K562 (cell line): ENCODE measurements at places on chromosomes 4 and X.

- no peaks in the 10 kb centered on the region for H3K27me3 ChIP-seq
- no peaks in the 10 kb centered on the region for H3K36me3 ChIP-seq
- H3K4me1 ChIP-seq: no peaks in the 10 kb centered on the region
- no peak for DNase-seq
- no peak overlapping the region for H3K4me3 ChIP-seq
- H3K27ac ChIP-seq: no peak overlapping the region
Observed at GRCh38 chrX:38178396-38178795, 42.3 kb downstream of the SRPX start.

DNA sequence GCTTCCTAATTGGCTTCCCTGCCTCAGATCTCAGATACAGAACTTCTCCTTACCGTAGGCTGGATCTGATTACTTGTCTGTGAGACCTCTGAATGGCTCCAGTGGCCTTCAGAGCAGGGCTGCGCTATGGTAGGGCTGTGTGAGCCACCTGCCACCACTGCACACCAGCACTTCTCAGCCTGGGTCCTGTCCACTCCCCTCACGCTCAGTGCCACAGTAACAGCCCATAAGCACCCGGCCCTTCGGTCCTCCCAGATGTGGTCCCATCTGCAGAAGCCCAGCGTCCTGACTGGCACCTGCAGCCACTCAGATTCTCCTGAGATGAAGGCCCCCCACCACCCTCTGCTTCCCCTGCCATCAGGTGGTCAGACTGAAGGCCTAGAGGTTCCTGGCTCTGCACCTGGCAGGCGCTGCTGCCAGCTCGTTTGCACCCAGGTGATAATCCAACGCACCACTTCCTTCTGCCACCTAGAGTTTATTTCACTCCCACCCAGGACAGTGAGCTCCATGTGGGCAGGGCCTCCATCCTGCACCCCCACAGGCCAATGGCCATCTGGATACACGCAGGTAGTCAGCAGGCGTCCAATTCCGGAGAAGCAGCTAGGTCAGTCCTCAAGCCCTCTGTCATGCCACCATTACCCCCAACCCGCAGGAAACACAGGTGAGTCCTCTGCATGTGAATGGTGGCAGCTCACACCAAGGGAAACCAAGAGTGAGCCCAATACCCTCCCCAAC, 5.4 kb downstream of the WDR1 start:
- no peak for DNase-seq
- H3K4me1 ChIP-seq: peaks cover 46% of the 10 kb centered on the region
- H3K27me3 ChIP-seq: no peaks in the 10 kb centered on the region
- H3K4me3 ChIP-seq: no peak overlapping the region
- no peak overlapping the region for H3K27ac ChIP-seq
- peaks cover 93% of the 10 kb centered on the region for H3K36me3 ChIP-seq

- DNase-seq: no peak
- peaks cover 39% of the 10 kb centered on the region; the same call in 2 of the 3 replicates for H3K4me1 ChIP-seq
- H3K36me3 ChIP-seq: no peaks in the 10 kb centered on the region
- peak overlapping the region; percentile 58 for H3K4me3 ChIP-seq
- no peaks in the 10 kb centered on the region for H3K27me3 ChIP-seq
- H3K27ac ChIP-seq: peak overlapping the region; percentile 88
Observed at GRCh38 chrX:107675823-107676555, 47.7 kb downstream of the PRPS1 start.

DNA sequence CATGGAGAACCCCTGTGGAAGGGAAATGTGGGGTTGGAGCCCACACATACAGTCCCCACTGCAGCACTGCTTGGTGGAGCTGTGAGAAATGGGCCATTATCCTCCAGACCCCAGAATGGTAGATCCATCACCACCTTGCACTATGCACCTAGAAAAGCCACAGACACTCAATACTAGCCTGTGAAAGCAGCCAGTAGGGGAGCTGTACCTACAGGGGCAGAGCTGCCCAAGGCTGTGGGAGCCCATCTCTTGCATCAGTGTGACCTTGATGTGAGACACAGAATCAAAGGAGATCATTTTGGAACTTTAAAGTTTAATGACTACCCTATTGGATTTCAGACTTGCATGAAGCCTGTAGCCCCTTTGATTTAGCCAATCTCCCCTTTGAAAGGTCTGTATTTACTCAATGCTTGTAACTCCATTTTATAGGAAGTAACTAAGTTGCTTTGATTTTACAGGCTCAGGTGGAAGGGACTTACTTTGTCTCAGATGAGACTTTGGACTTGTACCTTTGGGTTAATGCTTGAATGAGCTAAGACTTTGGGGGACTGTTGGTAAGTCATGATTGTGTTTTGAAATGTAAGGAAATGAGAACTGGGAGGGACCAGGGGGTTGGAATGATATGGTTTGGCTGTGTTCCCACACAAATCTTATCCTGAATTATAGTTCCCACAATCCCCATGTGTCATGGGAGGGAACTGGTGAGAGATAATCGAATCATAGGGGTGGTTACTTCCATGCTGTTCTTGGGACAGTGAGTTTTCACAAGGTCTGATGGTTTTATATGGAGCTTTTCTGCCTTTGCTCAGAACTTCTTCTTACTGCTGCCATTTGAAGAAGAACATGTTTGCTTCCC, 352.6 kb downstream of the INPP4B start:
- H3K27ac ChIP-seq: no peak overlapping the region
- no peak overlapping the region for H3K4me3 ChIP-seq
- no peaks in the 10 kb centered on the region for H3K27me3 ChIP-seq
- no peak for DNase-seq

DNA sequence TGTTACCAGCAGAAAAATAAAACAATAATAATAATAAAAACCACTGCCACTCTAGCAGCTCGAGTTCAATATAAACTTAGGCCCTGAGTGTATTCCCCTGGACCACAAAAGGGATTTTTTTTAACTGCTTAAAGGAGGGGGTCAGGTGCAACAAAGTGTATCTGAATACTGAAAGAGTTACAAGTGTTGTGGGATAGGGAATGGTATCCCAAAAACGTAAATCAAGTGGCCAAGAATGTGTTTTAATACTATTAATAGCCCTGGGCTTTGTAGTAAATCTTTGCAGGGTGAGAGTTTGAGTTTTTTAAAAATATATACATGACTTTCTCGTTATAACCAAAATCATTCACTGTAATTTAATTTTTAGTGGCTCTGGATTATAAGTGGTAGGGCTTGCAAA, 860.1 kb upstream of the INTU start:
- H3K4me3 ChIP-seq: no peak overlapping the region
- no peaks in the 10 kb centered on the region for H3K27me3 ChIP-seq
- no peak for DNase-seq
- H3K36me3 ChIP-seq: peaks cover 14% of the 10 kb centered on the region; the same call in 1 of the 3 replicates

DNA sequence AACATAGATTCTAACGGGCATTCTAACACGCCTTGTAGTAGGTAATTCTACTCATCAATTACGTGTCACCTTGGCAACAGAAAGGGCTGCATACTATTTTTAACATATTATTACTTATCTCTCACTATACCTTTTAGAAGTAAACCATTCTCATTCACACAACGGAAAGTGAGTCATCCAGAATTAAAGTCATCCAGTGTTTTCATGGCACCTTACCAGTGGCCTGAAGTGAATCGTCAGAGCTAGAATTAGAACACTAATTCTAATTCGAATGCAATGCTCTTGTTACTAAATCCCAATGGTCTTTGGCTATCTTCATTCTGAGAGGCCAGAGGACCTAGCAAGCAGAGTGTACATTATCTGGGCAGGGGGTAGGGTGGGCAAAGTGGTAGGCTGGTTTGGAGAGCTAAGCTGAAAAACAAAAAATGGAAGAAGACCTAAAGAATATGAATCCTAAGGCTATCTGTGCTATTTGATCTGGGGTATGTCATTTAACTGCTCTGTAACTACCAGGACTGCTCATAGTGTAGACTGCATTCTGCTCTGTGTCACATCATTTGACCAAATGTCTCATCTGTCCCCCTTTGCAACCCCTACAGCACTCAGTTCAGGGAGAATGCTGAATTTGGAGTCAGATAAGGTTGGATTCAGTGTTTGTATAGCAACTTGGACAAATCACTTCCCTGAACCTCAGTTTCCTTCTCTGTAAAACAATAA, 96.5 kb downstream of the HDAC8 start:
- H3K4me1 ChIP-seq: peaks cover 3% of the 10 kb centered on the region; the same call in 2 of the 3 replicates
- no peak overlapping the region for H3K27ac ChIP-seq
- DNase-seq: no peak
- H3K27me3 ChIP-seq: no peaks in the 10 kb centered on the region
- H3K4me3 ChIP-seq: no peak overlapping the region
- H3K36me3 ChIP-seq: peaks cover 4% of the 10 kb centered on the region; the same call in 1 of the 3 replicates

DNA sequence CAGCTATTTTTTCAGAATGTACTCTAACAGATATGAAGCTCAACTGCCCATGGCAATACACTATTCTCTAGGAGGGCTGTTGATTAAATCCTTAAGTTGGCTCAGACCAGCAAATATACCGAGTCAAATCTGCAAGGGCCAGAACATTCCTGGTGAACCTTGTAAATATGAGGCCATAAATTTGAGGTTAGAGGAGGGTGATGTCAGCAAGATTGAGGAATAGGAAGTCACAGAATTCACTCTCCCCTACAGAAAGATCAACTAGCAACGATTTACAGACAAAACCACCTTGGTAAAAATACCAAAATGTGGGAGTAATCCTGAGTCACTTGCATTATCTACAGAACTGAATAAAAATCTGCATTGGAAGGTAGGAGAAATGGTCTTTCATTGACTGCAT, 399.3 kb downstream of the GPM6A start:
- no peak overlapping the region for H3K27ac ChIP-seq
- no peaks in the 10 kb centered on the region for H3K27me3 ChIP-seq
- no peaks in the 10 kb centered on the region for H3K36me3 ChIP-seq
- H3K4me3 ChIP-seq: no peak overlapping the region

DNA sequence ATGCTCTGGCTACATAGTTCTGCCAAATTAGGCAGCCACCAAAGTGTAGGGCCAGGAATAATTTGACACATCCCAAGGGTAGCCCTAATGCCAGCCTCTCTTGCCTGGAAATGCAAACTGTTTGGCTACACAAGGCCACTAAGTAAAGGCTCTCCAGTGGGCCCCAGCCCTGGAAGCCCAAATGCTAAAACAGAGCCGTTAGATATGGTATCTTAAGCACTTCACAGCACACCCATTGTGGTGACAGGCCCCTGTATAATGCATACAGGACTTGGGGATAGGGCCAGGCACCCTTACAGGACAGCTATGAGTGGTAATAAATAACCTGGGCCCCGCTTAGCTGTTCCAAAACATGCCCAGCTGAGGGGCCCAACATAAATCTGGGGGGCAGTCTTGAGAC, 623.9 kb downstream of the BCOR start:
- H3K27ac ChIP-seq: no peak overlapping the region
- no peaks in the 10 kb centered on the region for H3K27me3 ChIP-seq
- no peak overlapping the region for H3K4me3 ChIP-seq
- no peaks in the 10 kb centered on the region for H3K36me3 ChIP-seq
- peaks cover 14% of the 10 kb centered on the region for H3K4me1 ChIP-seq

DNA sequence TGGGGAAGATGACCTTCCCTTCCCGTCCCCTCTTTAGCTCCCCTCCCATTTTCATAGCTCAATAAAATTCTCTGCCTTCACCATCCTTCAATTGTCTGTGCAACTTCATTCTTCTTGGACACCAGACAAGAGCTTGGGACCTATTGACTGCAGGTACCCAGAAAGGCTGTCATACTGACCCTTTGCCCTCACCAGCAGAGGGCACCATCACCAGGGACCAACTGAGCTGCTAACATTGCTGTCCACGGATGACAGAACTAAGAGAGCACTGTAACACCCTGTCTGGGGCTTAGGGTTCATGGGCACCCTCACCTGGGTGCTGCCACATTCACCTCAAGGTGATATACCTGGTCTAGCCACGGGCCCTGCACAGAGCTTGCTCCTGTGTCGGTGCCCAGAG, 141.3 kb upstream of the VCX3B start:
- H3K36me3 ChIP-seq: no peaks in the 10 kb centered on the region
- no peak overlapping the region for H3K27ac ChIP-seq
- no peaks in the 10 kb centered on the region for H3K27me3 ChIP-seq
- H3K4me1 ChIP-seq: no peaks in the 10 kb centered on the region
- H3K4me3 ChIP-seq: no peak overlapping the region
- DNase-seq: no peak

DNA sequence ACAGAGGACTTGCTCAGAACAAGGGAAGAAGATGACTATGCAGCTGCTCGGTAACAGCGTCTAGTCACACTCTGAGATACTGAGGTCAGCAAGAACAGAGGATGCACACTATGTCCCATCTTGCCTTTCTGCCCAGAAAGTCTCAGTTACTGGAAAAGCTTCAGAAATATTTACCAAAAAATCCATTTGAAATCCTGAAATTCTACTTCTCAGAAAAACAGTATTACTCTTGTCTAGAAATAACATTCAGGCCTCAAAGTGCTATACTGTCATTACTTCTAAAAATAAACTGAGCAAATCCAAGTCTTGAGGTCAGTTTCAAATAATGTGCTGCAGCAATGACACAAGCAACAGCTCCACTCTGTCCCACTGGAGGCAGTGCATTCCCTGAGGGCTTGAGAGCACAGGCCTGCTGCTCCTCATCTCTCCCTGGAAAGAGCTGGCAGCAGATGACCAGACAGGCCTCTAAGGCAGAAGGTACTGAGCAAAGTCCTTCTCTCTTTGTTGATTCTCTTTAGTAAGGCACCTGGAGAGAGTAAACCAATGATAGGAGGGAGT, 76.9 kb downstream of the CAMK2D start:
- no peaks in the 10 kb centered on the region for H3K36me3 ChIP-seq
- no peaks in the 10 kb centered on the region for H3K4me1 ChIP-seq
- no peak overlapping the region for H3K4me3 ChIP-seq

DNA sequence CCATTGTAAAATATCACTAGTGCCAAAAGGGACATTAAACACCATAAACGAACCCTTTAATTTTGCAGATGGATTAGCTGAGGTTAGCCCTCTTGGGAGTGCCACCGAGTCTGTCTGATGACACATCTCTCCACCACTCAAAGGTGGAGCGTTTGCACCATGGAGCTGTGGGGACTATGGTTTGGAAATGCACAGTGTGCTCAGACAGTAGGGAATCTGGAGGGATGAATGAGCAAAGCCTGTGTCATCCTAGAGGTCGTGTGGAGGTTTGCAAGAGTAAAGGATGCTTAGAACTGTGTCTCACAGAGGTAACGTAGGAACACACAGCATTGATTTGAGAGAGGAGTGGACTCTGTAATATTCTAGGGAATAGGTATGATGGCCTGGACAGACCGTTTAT, 93.7 kb downstream of the CLNK start:
- H3K27ac ChIP-seq: no peak overlapping the region
- H3K27me3 ChIP-seq: no peaks in the 10 kb centered on the region; the same call in 1 of the 2 replicates
- no peaks in the 10 kb centered on the region for H3K4me1 ChIP-seq
- H3K36me3 ChIP-seq: no peaks in the 10 kb centered on the region
- DNase-seq: no peak

DNA sequence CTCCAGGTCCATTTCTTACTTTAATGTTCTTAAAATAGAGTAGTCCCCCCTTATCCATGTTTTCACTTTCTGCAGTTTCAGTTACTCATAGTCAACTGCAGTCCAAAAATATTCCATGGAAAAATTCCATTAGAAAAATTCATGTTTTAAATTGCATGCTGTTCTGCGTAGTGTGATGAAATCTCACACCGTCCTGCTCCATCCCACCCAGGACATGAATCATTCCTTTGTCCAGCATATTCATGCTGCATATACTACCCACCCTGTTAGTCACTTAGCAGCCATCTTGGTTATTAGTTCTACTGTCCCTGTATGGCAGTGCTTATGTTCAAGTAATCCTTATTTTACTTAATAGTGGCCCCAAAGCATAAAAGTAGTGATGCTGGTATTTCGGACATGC, 5.4 kb upstream of the PDLIM5 start:
- no peak for DNase-seq
- H3K4me3 ChIP-seq: no peak overlapping the region
- no peaks in the 10 kb centered on the region; the same call in 2 of the 3 replicates for H3K36me3 ChIP-seq
- H3K4me1 ChIP-seq: no peaks in the 10 kb centered on the region; the same call in 1 of the 2 replicates
